ENCODE measurements at places on chromosomes 7 and 10. TPM values are rescaled to one million over a fixed set of nuclear protein-coding genes. Genes with fewer than 3 reads are reported as not detected.
A peak's percentile ranks its signal among the peaks of the same experiment; 100 is the strongest.

The VIPR2 gene
- total RNA-seq = 1.7 TPM

DNA sequence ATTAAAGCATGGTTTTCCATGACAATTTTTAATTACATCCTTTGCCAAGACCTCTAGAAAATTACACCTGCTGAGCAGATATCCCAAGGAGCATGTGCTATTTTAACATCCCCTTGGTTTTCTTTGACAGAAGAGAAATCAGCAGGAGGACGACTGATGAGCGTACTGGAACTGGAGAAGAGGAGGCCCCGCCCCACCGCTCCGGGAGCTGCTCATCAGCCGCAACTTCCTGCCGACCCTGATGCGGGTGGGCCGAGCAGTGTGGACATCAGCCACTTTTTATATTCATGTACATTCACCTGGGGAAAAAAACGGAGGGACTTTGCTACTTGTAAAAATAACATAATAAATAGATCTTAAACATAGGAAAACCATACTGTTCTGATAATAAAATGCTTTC is 54.2 kb downstream of the CDC123 start:
- peaks cover 48% of the 10 kb centered on the region for H3K36me3 ChIP-seq
- no peak for DNase-seq
- peaks cover 2% of the 10 kb centered on the region for H3K4me1 ChIP-seq
- no peak overlapping the region for H3K4me3 ChIP-seq
- no peaks in the 10 kb centered on the region for H3K27me3 ChIP-seq

The ANKRD30A gene
- not detected for total RNA-seq

- no peak for DNase-seq
- peaks cover 22% of the 10 kb centered on the region for H3K27me3 ChIP-seq
- H3K4me1 ChIP-seq = peaks cover 4% of the 10 kb centered on the region
- no peak overlapping the region for H3K4me3 ChIP-seq
- H3K27ac ChIP-seq = no peak overlapping the region
Observed at GRCh38 chr10:132175408-132175807, 11.3 kb upstream of the DPYSL4 start.

The FOXK1 gene
- 36.6 TPM for total RNA-seq

The C7orf57 gene
- total RNA-seq = 0.14 TPM

The RARRES2 gene
- not detected for total RNA-seq

The ZNF107 gene
- 13.0 TPM for total RNA-seq

DNA sequence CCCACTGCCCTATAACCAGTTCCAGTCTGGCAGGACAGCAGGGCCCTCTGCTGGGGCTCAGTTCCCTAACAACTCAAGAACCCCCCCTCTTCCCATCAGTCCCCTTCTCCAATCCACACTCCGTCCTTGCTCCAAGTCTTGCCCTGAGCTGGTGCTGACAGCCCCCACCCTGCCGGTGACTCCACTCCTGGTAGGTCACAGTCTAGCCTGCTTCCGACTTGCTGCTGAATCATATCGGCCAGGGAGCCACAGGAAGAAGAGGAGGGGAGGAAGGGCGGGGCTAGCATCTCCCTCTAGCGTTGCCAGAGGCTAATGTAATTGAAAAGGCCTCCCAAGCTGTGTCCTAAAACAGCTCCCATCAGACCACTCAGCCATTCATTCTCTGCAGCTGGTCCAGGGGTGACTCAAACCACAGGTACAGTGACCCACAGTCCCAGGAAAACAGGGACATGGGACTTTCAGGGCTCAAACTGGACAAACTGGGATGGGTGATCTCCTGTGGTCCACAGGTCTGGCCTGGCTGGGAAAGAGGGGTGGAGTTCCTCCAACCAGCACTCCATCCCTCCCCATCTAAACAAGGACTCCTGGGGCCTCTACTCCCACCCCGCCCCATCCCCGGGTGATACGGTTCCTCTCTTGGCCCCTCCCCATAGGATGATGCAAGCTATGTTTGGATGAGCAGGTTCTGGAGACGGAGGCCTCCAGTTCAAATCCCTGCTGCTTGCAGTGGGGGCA is 158.8 kb downstream of the SH3PXD2A start:
- H3K4me1 ChIP-seq = peaks cover 32% of the 10 kb centered on the region
- peak overlapping the region; percentile 54 for H3K4me3 ChIP-seq
- peaks cover 2% of the 10 kb centered on the region for H3K27me3 ChIP-seq
- no peaks in the 10 kb centered on the region for H3K36me3 ChIP-seq
- H3K27ac ChIP-seq = peak overlapping the region; percentile 86

GRCh38 chr7:4823441-4824119 is 38.2 kb downstream of the PAPOLB start:
- H3K27ac ChIP-seq = no peak overlapping the region
- H3K4me1 ChIP-seq = no peaks in the 10 kb centered on the region
- H3K36me3 ChIP-seq = no peaks in the 10 kb centered on the region
- no peak for DNase-seq
- H3K27me3 ChIP-seq = no peaks in the 10 kb centered on the region
- no peak overlapping the region for H3K4me3 ChIP-seq

- peaks cover 13% of the 10 kb centered on the region for H3K27me3 ChIP-seq
- H3K27ac ChIP-seq = peak overlapping the region; percentile 93
- peaks cover 46% of the 10 kb centered on the region for H3K4me1 ChIP-seq
- peak overlapping the region; percentile 41 for H3K4me3 ChIP-seq
Observed at GRCh38 chr7:23020742-23021401, 6.9 kb upstream of the HYCC1 start.

DNA sequence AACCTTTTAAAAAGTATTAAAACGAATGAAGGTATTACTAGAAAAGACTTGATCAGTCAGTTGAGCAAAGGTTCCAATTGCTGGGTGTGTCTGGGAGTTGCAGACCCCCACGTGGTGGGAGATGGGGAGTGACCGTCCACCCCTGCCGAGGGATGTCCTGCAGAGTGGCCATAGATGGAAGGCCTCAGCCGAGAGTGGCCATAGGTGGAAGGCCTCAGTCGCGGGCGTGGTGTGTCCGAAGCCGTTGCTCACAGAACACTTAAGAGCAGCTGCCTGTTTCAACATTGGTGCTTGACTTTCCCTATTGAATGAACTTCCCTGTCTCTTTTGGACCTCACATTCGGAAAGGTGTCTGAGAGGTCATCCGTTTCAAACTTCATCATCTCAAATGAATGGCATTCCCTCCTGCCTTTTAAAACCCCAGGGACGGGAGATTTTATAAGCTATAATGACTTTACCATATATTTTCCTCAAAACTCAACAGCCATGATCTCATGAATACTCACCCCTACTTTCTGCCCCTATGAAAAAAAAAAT is 69.4 kb downstream of the CAMK1D start:
- peak overlapping the region; percentile 16 for H3K27ac ChIP-seq
- no peak overlapping the region for H3K4me3 ChIP-seq
- peaks cover 14% of the 10 kb centered on the region for H3K4me1 ChIP-seq

The TSPAN14 gene
- 61.7 TPM for total RNA-seq

The FAM25C gene
- not detected for total RNA-seq

The GBX1 gene
- not detected for total RNA-seq

The SPDYE6 gene
- not detected for total RNA-seq

The DLX5 gene
- total RNA-seq = not detected

DNA sequence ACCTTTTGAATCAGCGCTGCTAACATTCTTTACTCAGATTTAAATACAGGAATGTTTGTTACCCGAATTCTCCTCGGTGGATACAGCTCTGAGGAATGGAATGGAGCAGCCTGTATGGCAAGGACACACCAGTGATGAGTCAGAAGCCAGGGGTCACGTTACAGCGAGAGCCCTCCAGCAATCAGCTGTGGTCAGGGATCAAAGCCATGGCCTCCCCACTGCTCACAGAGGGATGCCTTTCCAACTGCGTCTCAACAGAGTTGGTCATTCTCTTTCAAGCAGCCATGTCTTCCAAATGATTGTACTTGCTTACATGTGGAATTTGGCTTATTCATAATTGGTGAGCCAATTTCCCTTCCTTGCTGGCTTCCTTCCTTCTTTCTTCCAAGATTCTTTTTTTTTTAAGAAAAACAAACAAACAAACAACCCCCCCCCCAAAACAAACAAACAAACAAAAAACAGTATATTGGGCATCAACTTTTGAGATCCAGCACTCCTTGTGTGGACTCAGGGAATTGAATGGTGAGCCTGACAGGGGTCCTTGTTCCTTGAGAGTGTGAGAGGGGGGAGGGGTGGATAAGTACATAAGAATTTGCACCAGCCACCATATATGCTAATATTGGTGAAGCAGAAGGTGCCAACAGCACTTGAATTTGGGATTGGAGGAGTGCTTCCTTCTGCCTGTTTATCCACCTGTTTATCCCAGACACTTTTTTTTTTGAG is 100.2 kb downstream of the ATXN7L1 start:
- H3K4me3 ChIP-seq = no peak overlapping the region
- no peak for DNase-seq
- H3K27me3 ChIP-seq = peaks cover 33% of the 10 kb centered on the region

- H3K4me1 ChIP-seq = peaks cover 6% of the 10 kb centered on the region
- H3K36me3 ChIP-seq = peaks cover 27% of the 10 kb centered on the region
- DNase-seq = no peak
- H3K27ac ChIP-seq = no peak overlapping the region
- no peaks in the 10 kb centered on the region for H3K27me3 ChIP-seq
- H3K4me3 ChIP-seq = no peak overlapping the region
Observed at GRCh38 chr7:107931740-107932515, 40.9 kb downstream of the DLD start.

DNA sequence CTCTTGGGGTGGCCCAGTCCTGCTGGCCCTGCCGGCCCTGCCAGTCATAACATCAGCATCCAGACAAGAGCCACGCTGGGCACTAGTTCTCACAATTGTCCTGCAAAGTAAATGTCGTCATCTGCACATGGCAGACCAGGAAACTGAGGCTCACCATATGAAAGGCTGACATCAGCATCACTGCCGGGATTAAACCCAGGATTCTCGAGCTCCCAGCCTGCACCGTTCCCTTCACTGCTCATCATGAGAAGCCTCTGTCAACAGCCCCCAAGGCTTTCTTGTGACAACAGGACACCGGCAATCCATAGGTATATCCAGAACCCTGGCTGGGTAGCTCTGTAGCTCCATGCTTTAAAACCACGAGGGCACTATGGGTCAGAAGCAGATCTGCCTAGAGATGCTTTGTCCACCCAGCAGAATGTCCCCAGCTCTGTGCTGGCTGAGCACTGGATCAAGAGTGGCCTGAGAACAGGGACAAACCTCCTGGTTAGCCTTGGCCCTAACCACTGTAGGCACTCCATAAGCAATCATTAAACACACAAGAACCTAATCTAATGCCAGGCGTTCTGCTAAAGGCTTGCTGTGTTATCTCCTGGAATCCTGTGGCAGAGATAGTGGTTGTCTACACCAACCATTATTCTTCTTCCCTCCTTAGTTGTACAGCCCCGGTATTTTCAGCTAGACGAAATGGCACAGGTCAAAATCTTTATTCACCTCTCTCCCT is 41.2 kb upstream of the C10orf71 start:
- H3K4me1 ChIP-seq = no peaks in the 10 kb centered on the region
- no peak overlapping the region for H3K4me3 ChIP-seq
- peaks cover 6% of the 10 kb centered on the region for H3K27me3 ChIP-seq
- H3K27ac ChIP-seq = no peak overlapping the region
- H3K36me3 ChIP-seq = no peaks in the 10 kb centered on the region
- no peak for DNase-seq

DNA sequence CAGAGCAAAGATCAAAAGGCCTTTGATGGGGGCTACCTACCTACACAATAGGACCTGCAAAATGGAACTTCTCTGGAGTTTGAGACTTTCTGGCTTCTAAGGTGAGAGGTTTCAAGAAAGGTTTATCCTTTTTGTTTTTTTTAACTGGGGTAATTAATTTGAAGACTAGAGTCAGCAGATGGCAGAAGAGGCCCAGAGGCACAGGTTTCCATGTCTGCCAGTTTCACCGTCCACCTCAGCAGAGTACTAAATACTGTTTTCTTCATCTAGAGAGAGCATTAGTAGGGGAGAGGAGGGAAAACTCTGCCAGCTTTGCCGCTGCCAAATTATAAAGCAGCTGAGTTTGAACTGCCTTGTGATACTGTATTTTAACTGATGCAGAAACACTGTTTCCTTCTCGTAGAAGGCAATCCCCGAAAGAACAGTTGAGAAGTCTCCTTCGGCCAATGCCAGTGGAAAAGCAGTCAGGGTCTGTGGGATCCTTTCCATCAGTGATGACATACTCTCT is 138.7 kb downstream of the SLC25A13 start:
- H3K27me3 ChIP-seq = no peaks in the 10 kb centered on the region
- H3K4me1 ChIP-seq = no peaks in the 10 kb centered on the region
- H3K36me3 ChIP-seq = peaks cover 10% of the 10 kb centered on the region
- no peak overlapping the region for H3K27ac ChIP-seq
- H3K4me3 ChIP-seq = no peak overlapping the region
- DNase-seq = no peak

GRCh38 chr10:25530306-25530705 is 355.5 kb downstream of the GPR158 start:
- H3K36me3 ChIP-seq = no peaks in the 10 kb centered on the region
- H3K4me3 ChIP-seq = no peak overlapping the region
- no peak overlapping the region for H3K27ac ChIP-seq
- no peaks in the 10 kb centered on the region for H3K4me1 ChIP-seq
- DNase-seq = no peak
- H3K27me3 ChIP-seq = no peaks in the 10 kb centered on the region

The NPY4R2 gene
- not detected for total RNA-seq

The CDH23 gene
- total RNA-seq = 1.3 TPM

All from activated CD4-positive, alpha-beta T cell treated with anti-CD3 and anti-CD28 coated beads, Interleukin-2, amount 10 ng/mL, durations not matched to agents 24 days and 14 days (primary cell).